ENCODE measurements at places on chromosomes 4 and X.

- DNase-seq = no peak
These were observed 103.8 kb downstream of the TBC1D19 start for GRCh38 chr4:26687728-26688127.

DNA sequence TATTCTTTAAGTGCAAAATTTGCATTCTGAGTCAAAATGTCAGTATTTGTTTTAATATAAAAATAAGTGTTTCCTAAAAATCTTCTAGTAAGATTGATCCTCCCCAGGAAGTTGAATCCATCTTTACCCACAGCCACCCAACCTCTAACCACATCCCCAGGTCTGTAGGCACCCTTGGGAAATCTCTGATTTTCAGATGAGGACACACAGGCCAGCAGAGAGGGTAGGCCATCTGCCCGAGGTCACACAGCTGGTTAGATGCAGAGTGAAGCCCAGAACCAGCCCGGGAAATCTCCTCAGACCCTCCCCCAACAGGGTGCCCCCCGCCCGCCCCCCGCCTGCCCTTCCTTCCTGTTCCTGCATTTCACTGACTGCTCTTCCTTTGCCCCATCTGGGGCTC is 277.5 kb downstream of the FBXW7 start:
- no peak for DNase-seq

GRCh38 chr4:82948647-82949204 is 48.2 kb downstream of the THAP9 start:
- DNase-seq = no peak

- DNase-seq = no peak
These were observed 32.6 kb downstream of the STAG2 start for GRCh38 chrX:123993904-123994635.

DNA sequence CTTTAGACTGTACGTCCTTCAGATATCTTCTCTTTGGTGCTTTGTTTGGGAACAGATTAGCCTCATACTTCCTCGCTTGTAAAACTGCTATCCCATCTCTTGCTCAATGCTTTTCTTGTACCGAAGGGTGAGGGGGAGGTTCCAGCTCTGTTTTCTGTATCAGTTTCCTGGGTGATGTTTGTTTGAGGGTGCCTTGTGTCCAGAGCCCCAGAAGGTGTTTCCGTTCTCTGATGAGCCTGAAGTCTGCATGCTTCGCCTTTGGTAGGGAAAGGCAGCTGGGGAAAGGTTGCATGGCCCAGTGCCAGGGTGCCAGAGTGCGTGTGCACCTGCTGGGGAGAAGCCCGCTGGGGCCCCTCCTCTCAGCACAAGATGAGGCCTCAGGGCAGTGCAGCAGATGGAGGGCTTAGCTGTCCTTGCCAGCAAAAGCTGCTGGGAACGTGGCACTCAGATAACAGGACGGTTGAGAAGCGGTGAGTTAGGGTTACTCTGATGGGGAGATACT is 73.7 kb downstream of the TBL1X start:
- DNase-seq = peak; percentile 93

DNA sequence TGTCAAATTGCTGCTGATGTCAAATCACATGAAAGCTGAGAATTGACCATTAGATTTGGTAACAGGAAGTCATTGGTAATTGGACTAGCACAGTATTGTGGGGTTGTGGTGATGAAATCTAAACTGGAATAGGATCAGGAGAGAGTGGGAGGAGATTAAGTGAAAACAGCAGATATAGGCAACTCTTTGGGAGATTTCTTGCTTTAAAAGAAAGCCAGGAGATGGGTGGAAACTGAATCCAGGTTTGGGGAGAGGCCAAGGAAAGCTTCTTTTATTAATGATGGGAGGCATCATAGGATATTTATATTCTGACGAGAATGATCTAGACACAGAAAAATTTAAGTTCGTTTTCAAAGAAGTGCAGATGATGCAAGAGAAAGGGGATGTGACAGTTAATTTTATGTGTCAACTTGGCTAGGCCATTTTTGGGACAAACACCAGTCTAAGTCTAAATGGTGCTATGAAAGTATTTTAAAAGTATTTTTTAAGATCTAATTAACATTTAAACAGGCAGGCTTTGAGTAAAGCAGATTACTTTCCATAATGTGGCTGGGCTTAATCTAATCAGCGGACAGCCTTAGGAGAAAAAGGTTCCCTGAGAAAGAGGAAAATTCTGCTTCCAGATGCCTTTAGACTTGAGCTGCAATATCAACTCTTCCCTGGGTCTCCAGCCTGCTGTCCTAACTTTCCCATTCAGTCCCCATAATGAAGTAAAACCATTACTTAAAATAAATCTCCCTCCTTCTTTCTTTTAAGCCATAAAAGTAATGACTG is 24.7 kb downstream of the SEC24D start:
- no peak for DNase-seq

DNA sequence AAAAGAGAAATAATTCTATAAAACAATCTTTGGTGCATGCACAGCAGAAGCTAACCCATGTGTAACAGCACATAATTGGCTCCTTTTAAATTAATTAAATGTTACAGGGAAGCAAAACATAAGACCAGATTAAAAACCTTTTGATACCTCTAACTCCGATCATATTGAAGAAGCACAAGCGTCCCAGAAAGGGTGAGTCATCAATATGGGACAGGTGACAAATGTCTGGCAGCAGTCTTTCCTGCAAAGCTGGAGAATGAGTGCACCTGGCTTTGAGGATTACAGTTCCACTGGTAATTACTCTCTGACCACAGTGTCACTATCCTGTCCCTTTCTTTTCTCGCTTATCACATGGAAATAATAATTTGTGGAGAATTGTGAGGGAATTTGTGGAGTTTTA is 94.6 kb downstream of the FAM9B start:
- no peak for DNase-seq

- no peak for DNase-seq
These were observed 21.0 kb downstream of the RBM47 start for GRCh38 chr4:40608628-40609027.

DNA sequence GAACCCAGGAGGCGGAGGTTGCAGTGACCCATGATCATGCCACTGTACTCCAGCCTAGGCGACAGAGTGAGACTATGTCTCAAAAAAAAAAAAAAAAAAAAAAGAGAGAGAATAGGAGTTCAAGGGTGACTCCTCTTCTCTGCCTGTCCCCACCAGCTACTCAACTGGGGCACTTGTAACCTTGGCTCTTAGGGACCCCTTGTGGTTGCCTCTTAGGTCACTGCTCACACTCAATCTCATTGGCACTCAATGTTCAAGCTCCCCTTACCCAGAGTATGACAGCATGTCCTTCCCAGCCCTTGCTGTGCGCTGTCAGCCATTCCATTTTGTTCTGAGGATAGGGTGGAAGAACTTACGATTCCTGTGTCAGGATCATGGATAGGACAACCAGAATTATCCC is 82.4 kb upstream of the BEND4 start:
- DNase-seq = no peak

DNA sequence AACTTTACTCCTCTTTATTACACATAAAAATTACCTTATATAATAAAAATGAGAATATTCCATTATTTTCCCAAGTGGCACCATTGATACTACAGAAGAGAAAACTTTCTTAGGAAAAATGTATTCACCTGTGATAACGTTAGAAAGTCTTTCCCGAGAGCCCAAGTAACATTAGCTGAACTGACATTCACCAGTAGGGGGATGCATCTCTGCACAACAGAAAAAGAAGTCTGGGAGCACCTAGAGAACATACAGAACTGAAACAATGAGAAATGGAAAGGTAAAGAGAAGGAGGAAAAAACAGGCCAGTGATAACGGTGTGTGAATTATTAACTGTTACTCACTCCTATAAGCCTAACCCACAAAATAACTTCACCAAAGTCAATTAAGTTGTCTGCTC is 423.3 kb downstream of the CENPC start:
- DNase-seq = no peak

- no peak for DNase-seq
These were observed 1.4 kb downstream of the PRKG2 start for GRCh38 chr4:81213671-81214070.

DNA sequence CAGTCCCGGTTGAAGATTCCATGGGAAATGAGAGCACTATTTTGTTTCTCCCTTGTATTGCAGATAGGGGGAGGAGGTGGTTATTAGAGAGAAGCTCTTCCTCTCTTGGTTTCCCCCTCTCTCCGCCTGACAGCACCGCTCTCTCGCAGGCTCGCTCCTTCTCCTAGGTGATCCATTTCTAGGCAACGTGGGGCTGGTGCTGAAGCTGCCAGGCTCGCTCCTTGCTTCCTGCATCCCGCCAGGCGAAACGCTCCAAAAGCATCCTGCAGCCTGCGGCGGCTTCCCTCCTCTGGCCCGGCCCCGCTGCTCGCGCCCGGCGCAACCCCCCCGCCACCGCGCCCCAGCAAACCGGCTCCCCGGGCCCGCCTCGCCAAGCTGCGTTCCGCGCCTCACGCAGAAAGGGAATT is at the start of gene GRID2:
GRID2 (plus strand) TSS at position 346 of the 407 bp plus-strand sequence.
- peak; percentile 3 for DNase-seq

Data from NCI-H1092 (cell line).